ENCODE measurements at places on chromosomes 5 and 9.
A peak's percentile ranks its signal among the peaks of the same experiment; 100 is the strongest.

DNA sequence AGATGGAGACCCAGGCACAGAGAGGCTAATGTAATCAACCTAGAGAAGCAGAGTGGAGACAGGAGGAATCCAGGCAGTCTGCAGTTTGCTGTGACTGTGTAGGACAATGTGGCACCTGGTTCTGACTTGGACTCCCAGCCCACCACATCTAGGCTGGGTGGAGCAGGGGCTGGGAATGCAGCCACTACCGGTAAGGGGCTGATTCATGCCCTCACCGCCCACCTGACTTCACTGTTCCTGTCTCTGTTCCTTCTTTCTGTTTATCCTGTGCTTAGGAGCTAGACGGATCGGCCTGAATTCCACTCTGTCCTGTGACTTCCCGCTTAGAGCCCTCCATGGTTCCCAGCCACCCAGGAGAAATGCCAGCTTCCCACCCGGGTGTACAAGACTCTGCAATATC is 2.6 kb downstream of the PDLIM4 start:
- no peak for DNase-seq

- no peak for DNase-seq
These were observed 378 bp downstream of the GPR151 start for GRCh38 chr5:146515473-146516150.

DNA sequence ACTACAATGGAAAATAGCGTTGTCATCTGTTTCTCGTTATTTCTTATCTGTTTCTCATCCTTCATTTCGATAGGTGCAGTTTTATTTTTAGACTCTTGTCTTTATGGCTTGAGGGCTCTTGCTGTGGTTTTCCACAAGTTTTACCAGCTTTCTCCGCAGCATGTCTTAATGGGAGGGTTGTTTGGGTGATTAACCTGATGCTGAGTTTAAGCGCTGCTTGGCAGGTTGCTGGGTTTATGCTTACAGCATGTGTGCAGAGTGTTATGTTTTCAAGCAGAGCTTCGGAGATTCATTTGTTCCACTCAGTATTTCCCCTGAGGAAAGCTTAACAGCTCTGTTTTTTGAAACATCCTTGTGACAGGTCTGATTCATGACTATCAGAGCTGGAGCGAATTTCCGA is 154.0 kb downstream of the SLC12A2 start:
- no peak for DNase-seq

DNA sequence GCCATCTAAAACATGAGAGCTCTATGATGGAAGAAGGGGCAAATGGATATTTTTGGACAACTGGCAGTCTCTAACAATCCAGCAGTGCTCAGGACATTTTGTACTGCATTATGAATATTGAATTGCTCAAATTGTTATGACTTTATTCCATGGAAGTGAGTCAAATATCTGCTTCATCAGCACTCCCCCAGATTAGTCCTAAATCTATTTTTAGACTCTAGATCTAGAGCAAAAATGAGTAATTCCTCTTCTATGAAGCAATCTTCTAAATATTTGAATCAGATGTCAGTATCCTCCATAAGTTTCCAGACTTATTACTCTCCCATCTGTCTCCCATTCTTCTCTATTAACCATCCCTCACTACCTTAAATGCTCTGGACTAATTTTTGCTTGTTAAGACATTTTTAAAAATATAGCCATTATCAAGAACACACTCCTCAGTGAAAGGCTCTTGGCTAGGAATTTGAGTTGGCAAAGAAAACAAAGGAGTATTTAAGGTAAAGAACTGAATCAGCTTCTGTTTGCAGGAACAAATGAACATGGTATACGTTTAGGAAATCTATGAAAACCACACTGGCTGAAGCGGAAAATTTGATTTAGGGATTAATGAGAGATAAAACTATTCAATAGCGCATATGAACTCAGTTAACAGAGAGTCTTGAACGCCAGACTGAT is 300.9 kb downstream of the MCTP1 start:
- DNase-seq, result no peak

- DNase-seq, result peak; percentile 75
These were observed 97.8 kb downstream of the TSSK1B start for GRCh38 chr5:113336975-113337374.
